Stomach (tissue), 19 donors: ENCODE measurements at places on chromosomes 1 and 21. TPM values are rescaled to one million over a fixed set of nuclear protein-coding genes. Genes with fewer than 3 reads are reported as not detected.

Gene GUCA2A
- 1.8 TPM for total RNA-seq

- H3K27ac ChIP-seq, result no peak overlapping the region
- DNase-seq, result peak; percentile 46
- no peak overlapping the region for H3K4me3 ChIP-seq
- H3K4me1 ChIP-seq, result peaks cover 18% of the 10 kb centered on the region
- H3K27me3 ChIP-seq, result no peaks in the 10 kb centered on the region
These were observed 86.8 kb downstream of the LRRC8C start for GRCh38 chr1:89719502-89720306.

- peaks cover 6% of the 10 kb centered on the region for H3K4me1 ChIP-seq
- no peak overlapping the region for H3K4me3 ChIP-seq
- H3K36me3 ChIP-seq, result no peaks in the 10 kb centered on the region
These were observed 54.9 kb upstream of the TSPAN2 start for GRCh38 chr1:115144176-115144575.

GRCh38 chr21:27759820-27760219, 792.9 kb upstream of the ADAMTS5 start:
- no peaks in the 10 kb centered on the region for H3K27me3 ChIP-seq
- no peak overlapping the region for H3K4me3 ChIP-seq
- DNase-seq, result no peak
- no peaks in the 10 kb centered on the region for H3K4me1 ChIP-seq

DNA sequence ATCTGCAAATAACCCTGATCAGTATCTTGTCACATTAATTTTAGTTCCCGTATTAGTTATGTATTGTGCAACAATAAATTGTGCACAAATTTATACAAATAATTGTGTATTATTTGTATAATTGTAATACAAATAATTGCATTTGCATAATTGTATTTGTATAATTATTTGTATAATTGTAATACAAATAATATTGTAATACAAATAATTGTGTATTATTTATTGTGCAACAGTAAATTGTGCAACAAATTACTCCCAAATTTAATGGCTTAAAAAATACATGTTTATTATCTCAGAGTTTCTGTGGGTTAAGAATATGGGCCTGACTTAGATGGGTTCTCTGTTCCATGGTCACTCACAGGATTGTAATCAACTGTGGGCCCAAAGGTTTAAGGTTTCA, 86.2 kb upstream of the SAMSN1 start:
- no peaks in the 10 kb centered on the region for H3K36me3 ChIP-seq
- no peaks in the 10 kb centered on the region for H3K27me3 ChIP-seq
- no peak overlapping the region for H3K4me3 ChIP-seq
- no peak for DNase-seq
